ENCODE measurements at places on chromosomes 16 and 17.

DNA sequence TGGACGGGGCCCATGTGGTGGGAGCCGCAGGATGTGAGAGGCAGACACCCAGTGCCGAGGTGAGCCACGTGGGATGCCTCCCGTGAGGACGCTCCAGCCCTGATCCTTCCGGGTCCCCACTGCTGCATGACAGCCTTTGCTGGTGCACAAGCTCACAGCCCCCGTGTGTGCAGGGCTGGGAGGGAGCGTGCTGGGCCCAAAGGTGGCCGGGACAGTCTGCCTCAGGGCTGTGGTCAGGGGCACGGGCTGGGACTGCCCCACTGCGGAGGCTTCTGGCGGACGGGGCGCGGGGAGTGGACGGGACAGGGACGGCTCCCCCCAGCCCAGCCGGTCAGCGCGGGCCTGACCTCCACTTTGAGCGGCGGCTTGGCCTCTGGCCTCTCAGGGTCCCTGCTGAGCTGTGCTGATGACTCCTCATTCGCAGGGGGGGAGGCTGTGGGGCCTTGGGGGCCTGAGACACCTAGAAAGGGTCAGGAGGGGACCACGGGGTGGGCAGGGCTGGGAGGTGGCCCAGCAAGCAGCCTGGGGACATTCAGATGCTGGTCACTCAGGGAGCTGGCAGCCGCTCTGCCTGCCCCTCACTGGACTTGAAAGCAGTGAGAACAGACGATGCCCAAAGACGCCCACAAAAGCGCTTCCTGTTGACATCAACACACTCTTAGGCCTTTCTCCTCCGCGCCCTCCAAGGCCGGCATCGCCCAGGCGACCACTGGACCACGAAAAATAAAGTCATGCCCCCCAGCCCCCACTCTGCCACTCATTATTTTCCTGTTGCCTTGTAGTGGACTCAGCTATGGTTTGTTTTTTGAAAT is 9.3 kb upstream of the METRNL start:
- DNase-seq, result no peak

DNA sequence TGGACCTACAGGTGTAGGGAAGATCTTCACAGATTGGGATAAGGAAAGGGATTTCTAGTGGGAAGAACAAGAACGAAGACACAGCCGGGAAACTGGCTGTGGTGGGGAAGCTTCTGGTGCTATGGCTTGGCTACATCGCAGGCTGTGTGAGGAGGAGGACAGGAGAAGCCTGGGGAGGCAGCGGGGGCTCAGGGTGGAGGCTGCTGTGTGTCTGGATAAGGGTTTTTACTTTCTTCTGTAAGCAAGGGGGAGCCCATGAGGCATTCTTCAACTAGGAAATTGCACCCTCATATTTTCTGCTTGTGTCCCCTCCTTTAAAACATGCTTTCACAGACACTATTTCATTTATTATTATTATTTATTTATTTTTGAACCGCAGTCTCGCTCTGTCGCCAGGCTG is 2.9 kb upstream of the RHBDF2 start:
- DNase-seq, result no peak

DNA sequence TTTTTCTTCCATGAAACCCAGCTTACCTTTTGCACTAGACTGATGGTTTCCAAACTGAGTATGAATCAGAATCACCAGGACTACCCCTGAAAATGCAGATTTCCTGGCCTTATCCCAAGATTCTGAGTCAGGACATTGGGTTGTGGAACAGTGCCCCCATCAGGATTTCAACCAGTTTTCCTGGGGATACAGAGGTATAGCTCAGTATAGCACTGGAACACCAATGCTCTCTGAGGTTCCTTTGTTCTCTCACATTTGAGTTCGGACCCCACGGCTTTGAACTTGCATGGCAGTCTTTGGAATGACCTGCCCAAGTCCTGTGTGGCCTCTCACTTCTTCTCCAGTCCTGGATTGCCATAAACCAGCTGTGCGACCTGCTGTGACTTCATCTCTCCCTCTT is 12.8 kb upstream of the CCL8 start:
- no peak for DNase-seq

GRCh38 chr16:67454104-67454503 is 23.2 kb downstream of the HSD11B2 start:
- DNase-seq, result no peak

GRCh38 chr17:70375813-70376770 is 206.8 kb downstream of the KCNJ2 start:
- no peak for DNase-seq

GRCh38 chr17:21551081-21551881 is 141.0 kb upstream of the KCNJ18 start:
- peak; percentile 60 for DNase-seq

DNA sequence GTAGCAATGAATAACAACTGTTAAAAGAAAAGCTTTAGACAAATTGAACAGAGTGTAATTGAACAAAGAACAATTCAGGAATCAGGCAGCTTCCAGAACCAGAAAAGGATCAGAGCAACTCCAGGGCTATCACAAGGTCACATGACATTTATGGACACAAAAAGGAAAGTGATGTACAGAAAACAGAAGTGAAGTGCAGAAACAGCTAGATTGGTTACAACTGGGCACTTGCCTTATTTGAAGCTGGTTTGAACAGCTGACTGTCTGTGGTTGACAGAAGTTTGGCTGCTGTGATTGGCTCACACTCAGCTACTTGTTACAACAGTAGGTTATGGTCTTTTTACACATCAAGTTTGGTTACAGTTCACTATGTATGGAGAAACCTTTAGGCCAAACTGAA is 14.8 kb downstream of the EFCAB5 start:
- DNase-seq, result no peak

GRCh38 chr17:41930009-41930832 is at the start of gene ODAD4:
Gene ODAD4, plus strand, starts transcription at chr17:41930617. Its CDS starts 107 bp downstream, at chr17:41930724.
- peak; percentile 92 for DNase-seq

GRCh38 chr17:42459801-42460281 is 1.2 kb downstream of the ATP6V0A1 start:
- DNase-seq, result no peak

DNA sequence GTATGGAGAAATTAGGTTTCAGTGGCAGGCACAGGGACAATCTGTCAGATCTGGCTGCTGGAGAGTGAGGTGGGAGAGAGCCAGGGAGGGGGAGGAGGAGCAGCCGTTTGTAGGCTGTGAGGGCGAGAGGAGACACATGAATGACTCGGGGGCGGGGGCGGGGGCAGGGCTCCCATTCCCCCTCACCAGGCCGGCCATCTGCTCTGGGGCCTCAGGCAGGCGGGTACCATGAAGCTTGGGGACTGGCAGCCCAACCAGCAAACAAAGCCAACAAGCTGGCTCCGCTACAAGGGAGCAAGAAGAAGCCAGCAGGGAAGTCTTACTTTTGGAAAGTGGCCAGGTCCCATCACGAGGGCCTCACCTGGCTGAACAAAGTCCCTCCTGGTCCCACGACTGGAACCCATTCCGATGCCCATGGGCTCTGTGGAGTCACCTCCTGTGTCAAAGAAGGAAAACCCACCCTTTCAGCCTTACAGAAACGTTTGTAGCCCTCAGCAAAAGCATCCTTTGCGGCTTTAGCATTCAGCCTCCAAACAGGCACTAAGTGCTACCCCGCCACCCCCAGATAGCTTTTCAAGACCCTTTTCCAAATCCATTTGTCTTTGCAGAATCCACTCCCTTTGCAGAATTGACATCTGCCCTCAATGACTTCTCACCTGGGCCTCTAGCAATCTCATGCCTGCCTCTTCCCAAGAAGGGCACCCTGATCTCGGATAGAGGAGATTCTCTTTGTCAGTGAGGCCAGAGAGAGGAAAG is 9.2 kb upstream of the SSTR2 start:
- no peak for DNase-seq
